Hematopoietic multipotent progenitor cell treated with erythropoietin and hydrocortisone succinate and interleukin-3 and kit ligand, for 8 days (in vitro differentiated cells): ENCODE measurements at places on chromosomes 7 and 10.

- peak; percentile 73 for DNase-seq
Observed at GRCh38 chr10:100046021-100046486, 35.6 kb downstream of the CPN1 start.

DNA sequence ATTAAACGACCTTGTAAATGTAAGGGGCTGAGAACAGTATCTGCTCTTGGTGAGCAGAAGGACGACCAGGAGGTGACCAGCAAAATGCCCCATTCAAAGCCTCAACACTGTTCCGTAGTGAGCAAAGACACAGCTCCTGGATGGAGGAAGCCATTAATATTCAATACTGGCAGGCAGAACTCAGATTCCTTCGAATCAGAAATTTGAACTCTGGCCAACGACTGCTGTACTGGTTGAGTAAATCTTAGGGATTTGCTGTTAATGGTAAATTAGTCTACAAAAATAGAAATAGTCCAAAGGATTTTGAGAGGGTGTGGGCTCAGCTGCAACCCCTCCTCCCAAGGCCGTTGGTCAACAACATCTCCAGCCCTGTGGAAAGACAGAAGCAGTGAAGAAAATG lies 130.5 kb upstream of the PFKP start:
- DNase-seq, result no peak

DNA sequence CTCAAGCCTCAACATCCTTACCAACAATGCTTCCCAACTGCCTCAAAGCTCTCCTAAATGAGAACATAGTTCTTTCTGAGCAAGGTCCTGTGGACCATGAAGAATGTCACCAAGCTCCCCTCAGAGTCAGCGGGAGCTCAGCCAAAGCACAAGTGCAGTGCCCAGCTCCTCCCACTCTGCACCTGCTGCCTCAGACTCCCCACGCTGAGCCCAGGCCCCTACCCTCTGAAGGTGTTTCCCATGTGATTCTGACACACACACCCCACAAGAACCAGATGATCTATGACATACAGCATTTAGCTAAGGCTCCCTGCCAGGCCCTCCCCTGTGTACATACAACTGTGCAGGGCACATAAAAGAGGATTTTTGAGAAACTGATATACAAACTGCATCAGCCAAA lies 19.2 kb downstream of the ERCC6 start:
- DNase-seq, result no peak

- DNase-seq, result no peak
Observed at GRCh38 chr7:102466097-102466496, 1.3 kb downstream of the LRWD1 start.

- DNase-seq, result peak; percentile 62
Observed at GRCh38 chr10:63633677-63634487, 112.7 kb downstream of the REEP3 start.

- DNase-seq, result no peak
Observed at GRCh38 chr7:38123494-38123893, 54.6 kb upstream of the STARD3NL start.

GRCh38 chr7:132745510-132745909 lies 169.2 kb upstream of the PLXNA4 start:
- no peak for DNase-seq

DNA sequence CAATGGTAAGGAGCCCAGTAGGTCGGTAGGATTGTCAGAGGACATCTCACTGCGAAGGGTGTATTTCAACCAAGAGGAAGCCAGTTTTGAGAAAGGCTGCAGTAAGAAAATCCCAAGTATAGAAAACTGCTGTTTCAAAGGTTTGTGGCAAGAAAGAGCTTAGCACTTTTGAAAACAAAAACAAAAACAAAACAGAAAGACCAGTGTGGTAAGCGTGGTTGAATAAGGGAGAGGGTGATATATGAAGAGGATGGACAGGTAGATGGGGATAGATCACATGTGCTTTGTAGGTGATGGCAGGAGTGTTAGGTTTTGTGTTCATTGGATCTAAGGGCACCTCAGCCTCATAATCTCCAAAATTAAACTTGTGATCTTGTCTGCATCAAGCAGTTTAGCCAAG lies 141.6 kb upstream of the WNT16 start:
- DNase-seq, result no peak

DNA sequence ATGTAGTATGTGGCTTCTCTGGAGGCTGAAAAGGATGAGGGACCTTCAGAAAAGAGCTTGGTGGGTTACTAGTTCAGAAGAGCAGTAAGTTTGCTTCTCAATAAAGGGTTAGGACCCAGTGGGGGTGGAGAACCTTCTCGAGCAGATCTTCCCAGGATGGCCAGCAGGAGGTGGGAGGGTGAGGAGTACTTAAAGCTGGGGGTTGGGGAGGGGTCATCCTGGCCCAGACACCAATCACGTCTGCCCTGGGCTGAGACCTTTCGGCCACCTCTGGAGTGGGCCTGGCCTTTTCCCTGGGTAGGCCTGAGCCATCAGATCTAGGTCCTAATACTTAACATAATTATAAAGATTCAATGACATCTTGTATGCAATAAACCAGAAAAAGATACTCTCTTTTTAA lies 149.0 kb upstream of the TCF7L2 start:
- no peak for DNase-seq

- no peak for DNase-seq
Observed at GRCh38 chr7:156968183-156968582, 18.7 kb downstream of the NOM1 start.

- no peak for DNase-seq
Observed at GRCh38 chr7:13541326-13541725, 448.1 kb downstream of the ETV1 start.

GRCh38 chr7:77184463-77184862 lies 15.2 kb downstream of the FGL2 start:
- DNase-seq, result no peak

GRCh38 chr10:28295336-28295735 lies 7.5 kb downstream of the MPP7 start:
- DNase-seq, result no peak

DNA sequence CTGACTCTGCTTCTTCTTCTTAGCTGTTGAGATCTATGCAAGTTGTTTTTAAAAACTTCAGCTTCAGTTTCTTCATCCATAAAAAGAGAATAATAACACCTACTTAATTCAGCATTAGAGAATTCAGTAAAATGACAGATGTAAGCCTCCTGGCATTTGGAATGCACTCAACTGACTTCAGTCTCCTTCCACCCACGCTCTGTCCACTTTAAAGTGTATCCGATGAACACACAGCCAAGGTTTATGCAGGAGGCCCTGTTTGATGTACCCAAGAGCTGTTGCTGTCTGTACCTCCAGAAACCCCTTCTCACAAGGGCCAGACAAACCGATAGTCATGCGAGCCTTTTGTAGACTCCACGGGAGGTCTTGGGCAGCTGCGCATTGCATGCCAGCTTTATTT lies 27.1 kb upstream of the SLC35B4 start:
- no peak for DNase-seq

- DNase-seq, result no peak
Observed at GRCh38 chr10:61970182-61971002, 68.9 kb downstream of the ARID5B start.

DNA sequence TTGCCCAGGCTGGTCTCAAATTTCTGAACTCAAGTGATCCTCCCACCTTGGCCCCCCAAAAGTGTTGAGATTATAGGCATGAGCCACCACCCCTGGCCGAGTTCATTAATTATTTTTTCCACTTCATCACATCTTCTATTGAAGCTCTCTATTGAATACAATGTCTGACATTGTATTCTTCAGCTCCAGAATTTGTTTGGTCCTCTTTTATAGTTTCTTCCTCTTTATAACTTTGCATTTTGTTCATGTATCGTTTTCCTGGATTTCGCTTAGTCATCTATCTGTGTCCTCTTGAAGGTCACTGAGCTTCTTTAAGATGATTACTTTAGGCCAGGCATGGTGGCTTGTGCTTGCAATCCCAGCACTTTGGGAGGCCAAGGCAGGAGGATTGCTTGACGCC lies 30.2 kb downstream of the NOM1 start:
- no peak for DNase-seq

GRCh38 chr10:77889277-77889903 lies 37.2 kb downstream of the DLG5 start:
- DNase-seq, result no peak

- DNase-seq, result peak; percentile 58
Observed at GRCh38 chr10:74156919-74157289, 5.9 kb downstream of the ADK start.

- peak; percentile 94 for DNase-seq
Observed at GRCh38 chr7:129150199-129150996, 5.9 kb downstream of the TSPAN33 start.

DNA sequence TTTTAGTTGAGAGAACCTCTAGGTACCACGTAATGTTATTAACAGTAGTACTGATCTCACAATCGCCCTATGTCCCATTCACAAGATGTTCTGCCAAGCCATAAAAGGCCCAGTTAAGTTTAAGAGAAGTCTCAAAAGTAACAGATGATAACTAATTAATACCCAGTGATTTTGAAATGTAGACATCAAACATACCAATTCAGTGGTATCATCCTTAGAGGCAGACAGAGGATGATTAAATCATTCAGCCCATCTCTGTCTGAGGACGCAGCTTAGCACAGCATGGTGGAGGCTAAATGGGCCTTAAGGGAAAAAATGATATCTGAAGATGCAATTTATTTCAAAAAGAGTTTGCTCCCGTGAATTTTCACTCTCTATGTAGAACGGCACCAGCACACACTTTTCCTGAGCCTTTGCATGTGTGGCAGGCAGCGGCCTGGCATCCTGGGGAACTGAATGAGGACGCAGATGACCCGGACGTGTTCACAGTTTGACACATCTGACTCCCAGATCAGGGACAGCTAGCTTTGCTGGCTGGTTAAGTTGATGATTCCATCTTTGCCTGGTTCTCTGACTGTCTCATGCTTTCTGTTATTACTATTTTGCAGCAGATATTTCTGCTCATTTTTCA lies 13.4 kb downstream of the EGFR start:
- no peak for DNase-seq

DNA sequence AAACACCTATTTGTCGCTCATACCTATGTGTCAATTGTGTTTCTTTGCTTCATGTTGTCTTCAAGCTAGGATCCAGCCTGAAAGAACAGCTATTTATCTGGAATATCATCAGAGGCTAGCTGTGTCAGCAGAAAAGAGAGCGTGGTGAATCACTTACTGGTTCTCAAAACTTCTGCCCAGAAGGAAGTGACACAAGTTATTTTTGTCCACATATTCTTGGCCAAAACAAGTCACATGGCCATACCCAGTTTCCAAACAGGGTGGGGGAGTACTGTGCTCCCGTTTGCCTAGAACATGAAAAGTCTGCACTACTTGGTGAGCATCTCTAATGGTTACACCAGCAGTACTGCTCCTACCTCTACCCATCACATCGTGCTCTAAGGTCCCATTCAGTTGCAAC lies 160.9 kb upstream of the CSTF2T start:
- no peak for DNase-seq

GRCh38 chr7:52017802-52018679 lies 701.4 kb upstream of the COBL start:
- DNase-seq, result peak; percentile 35

- no peak for DNase-seq
Observed at GRCh38 chr7:112160771-112161150, 45.4 kb downstream of the DOCK4 start.

- DNase-seq, result no peak
Observed at GRCh38 chr7:78492146-78492545, 693.6 kb downstream of the PHTF2 start.

DNA sequence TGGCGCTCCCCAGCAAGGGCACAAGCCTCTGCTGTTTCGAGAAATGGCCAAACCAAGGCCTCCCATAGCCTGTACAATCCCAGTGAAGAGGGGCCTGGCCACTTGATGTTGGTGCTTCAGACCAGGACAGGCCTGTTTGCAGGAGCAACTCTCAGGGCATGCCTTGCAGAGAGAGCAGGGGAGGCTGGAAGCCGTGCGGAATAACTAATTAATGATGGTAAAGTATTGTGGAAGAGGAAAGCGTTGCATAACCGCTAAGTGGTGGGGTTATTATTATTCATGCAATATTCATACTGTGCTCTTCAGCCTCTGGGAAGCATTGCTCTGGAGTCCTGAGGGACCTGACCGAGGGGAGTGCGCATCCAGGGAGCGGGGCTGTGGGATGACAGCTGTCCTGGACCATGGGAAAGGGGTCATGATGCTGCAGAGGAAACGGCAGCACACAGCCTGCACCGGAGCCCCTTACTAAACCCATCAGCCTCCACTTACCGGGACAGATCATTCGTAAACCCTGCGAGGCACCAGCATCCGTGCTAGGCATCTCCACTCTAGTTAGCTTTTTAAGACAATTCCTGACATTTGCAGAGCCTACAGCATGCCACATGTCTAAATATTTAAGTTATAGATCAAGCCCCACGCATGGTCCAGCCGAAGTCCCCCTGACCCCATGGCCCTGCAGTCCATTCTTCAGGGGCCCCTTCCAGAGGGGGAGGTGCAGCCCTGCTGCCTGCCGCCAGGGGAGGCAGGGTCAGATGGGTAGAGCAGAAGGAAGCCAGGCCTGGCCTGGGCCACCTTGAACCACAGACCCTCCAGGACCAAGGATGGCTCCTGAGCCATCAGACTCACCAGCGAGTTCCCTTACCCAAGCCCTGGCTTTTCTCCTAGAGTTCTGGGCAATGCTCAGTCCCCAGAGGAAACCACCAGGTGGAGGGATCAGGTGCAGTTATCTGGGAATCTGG lies 11.6 kb downstream of the TMEM273 start:
- DNase-seq, result no peak

DNA sequence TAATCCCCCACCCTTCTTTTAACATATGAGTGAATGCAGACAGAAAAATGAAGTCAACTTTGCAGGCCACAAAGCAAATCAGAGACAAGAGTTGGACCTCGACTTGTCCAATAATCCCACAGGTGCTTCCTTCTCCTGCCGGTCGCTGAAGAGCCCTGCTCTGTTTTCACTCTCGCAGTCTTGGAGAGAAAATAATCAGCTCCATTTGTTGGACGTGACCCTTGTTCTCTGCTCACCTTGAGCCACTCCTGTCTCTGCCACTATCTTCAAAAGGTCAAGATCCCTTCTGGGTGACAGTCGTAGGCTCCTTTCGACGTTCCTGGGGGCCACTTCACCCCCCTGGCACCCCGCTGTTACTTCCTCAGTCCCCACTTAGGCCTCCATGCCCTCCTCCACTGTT lies 2.8 kb upstream of the KLF6 start:
- DNase-seq, result no peak

- no peak for DNase-seq
Observed at GRCh38 chr7:87154166-87154565, 1.9 kb downstream of the DMTF1 start.

DNA sequence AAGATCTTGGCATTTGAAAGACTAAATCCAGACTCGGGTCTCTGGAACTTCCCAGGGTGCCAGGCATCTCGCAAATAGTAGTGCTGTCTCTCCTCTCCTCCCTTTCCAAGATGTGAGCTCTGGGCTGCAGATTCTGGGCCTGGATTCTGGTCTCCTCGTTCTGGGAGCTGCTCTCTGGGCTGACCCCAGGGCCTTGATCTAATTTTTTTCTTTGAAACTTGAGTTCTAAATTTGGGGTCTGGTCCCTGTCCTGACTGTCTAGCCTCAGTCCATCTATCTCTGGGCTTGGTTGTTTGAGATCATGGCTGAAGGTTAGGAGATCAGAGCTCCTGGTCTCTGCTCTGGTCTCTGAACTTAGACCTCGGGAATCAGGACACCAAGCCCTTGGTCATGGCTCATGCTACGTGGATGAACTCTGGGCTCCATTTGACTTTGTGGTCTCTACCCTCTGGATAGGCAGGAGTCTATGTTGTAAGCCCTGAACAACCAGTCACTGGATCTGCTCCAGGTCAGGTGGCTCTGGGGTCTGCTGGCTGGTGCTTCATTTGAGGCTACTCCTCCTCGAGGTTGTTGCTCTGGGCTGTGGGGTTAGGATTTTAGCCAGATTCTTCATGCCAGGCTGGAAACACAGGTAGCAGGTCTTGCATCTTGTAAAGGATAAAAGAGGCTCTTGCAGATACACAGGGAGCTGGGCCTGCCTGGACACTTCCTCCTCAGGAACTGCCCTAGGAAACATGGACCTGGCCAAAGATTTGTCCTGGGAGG lies 8.0 kb upstream of the MBL2 start:
- no peak for DNase-seq
